ENCODE measurements at places on chromosomes 4 and X.

GRCh38 chr4:158805635-158806471 is 37.0 kb downstream of the FNIP2 start:
- no peak for DNase-seq

GRCh38 chrX:130105244-130105643 is 5.1 kb downstream of the ELF4 start:
- DNase-seq: no peak

DNA sequence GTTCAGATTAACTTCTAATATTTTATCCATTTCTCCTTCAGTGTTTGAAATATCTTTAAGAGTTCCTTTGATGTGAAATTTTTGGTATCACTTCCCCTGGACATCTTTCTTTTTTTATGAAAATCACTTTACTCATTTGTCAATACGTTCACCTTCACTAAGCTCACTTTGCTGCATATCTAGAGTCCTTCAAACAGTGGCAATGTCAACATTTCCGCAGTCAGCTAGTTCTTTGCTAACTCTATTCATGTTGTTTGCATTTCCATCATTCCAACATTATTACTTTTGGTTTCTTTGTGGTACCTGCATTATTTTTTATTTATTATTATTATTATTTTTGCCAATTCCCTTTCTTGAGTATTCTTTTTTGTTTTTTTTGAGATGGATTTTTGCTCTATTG is 203.0 kb downstream of the GPAT3 start:
- no peak for DNase-seq

GRCh38 chr4:20253735-20254409 is 2.2 kb downstream of the SLIT2 start:
- peak; percentile 42 for DNase-seq

GRCh38 chr4:117550085-117550484 is 464.7 kb upstream of the TRAM1L1 start:
- no peak for DNase-seq

DNA sequence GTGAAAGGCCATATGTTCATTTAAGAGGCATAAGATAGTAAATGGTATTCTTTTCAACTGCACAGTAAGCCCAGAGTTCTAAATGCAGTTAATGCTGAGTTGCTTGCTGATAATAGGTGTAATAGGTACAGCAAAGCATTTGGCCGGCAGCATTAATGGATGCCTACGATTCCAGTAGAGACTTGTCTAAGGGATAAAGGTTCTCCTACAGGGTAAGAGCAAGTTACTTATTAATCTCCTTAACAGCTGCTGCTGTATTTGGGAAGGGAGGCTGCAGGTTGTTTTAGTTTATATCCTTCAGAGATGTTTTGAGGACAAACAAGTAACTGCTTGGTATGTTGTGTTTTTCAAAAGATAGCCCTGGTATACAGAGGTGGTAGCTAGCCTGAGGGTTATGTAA is 16.8 kb downstream of the TSPAN7 start:
- no peak for DNase-seq

DNA sequence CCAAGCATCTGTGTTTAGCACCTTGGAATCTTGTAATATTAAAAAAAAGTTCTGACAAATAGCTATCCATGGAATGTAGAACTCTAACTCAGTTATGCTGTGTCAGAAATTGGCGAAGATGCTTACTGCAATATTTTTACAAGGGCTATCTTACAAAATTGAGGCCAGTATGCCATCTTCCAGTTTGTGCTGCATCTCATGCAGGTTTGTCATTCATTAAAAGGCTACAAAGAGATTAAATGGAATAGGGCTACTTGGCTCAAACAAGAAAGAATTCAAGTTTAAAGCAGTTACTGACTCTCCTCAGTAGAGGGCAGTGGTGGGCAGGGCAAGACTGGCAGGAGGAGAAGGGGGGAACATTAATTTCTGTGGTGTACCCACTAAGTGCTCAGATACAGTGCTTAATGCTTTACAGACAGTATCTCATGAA is 66.5 kb downstream of the SHROOM4 start:
- DNase-seq: peak; percentile 13

All from mesendoderm (in vitro differentiated cells).